Stimulated activated CD4-positive, alpha-beta T cell treated with anti-CD3 and anti-CD28 coated beads, Interleukin-15, amount 100 ng/mL, for 1 hour (primary cell): ENCODE measurements at places on chromosomes 7 and 10.

DNA sequence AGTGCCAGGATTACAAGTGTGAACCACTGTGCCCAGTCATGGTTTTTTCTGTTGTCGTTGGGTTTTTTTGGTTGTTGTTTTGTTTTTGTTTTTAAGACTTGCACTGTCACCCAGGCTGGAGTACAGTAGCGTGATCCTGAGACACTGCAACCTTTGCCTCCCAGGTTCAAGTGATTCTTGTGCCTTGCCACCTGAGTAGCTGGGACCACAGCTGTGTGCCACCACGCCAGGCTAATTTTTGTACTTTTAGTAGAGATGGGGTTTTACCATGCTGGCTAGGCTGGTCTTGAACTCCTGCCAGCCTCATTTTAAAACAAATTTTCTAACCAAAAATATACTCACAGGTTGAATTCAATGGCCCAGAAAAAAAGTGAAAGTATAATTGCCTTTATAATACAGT is 174.1 kb downstream of the AHR start:
- DNase-seq: no peak

- no peak for DNase-seq
Measured at GRCh38 chr7:151400626-151401315, 9.1 kb downstream of the WDR86 start.

GRCh38 chr10:111821871-111822270 is 361.7 kb downstream of the GPAM start:
- no peak for DNase-seq

GRCh38 chr10:43160046-43160920 is 22.0 kb downstream of the CSGALNACT2 start:
- no peak for DNase-seq

DNA sequence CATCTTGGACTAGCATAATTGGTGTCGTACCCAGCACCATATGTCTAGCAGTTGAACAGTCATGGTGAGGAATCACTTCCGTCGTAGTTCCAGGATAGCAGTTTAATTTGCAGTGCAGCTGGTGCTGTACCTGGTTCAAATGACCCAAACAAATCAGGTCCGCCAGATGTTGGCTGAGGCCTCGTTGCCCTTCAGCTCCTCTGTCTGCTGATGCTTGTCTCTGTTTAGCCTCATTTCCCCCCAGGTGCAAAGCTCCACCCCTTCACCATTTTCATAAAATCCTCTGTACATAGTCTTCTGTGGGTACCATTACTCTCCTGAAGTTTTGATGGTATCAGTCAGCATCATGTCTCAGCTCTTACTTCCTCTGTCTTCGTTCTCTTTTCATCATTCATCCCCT is 35.1 kb downstream of the UMAD1 start:
- no peak for DNase-seq

DNA sequence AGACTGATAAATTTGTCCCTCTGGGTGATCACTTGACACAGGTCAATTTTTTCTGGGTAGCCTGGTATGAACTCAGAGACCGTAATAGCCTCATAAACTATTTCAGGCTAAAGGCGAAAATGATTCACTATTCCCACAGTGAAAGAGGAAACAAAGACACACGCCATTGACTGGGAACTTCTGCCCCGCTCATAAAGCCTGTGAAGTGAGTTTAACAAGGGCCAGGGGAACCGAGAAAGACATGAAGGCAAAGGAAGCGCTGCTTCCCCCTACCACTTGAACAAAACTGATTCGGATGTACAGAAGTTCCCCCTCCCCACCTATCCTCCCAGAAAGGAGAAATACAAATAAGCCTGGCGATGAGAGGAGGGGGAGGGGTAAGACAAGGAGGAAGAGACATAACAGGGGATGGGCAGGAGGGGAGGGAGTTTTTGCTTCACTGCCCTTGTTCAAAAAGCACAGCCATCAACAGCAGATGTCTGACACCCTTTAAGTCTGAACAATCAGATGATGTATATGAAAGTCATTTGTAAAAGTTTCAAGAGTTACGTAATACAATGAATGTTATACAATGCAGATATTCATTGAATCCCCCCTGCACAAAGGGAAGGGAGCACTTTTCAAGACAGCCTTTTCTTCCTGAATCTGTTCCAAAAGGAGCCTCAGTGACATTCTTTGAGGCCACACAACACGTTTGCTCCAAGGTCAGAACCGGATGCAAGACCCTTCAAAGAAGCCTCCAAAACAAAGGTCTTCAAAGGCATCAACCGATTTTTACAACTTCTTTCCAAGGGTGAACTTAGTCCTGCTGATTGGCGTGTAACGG is 734 bp downstream of the ABCB4 start:
- no peak for DNase-seq

- DNase-seq: no peak
Measured at GRCh38 chr7:131039836-131040235, 287.8 kb upstream of the MKLN1 start.

DNA sequence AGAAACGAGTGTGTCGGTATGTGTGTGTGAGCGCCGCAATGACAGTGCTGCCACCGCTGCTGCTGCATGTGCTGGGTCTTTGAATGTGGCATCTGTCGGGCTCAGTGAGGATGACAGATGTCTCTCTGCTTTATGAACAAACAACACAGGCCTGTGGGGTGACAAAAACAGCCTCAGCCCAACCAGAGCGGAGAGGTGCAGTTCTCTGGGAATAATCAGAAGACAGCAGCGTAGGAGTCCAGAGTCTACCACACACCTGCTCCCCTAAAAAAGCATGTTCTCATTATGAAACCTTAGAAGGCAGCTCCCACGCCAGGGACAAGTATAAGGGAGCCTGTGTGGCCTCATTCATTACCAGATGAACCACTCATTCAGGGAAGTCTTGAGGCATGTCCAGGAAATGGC is 278.3 kb downstream of the KCNMA1 start:
- DNase-seq: no peak

- DNase-seq: no peak
Measured at GRCh38 chr7:31464601-31465000, 49.3 kb upstream of the ITPRID1 start.

- DNase-seq: peak; percentile 84
Measured at GRCh38 chr10:101060951-101061623, 702 bp upstream of the KAZALD1 start.

GRCh38 chr10:9023206-9023605 is 968.7 kb downstream of the GATA3 start:
- DNase-seq: no peak

DNA sequence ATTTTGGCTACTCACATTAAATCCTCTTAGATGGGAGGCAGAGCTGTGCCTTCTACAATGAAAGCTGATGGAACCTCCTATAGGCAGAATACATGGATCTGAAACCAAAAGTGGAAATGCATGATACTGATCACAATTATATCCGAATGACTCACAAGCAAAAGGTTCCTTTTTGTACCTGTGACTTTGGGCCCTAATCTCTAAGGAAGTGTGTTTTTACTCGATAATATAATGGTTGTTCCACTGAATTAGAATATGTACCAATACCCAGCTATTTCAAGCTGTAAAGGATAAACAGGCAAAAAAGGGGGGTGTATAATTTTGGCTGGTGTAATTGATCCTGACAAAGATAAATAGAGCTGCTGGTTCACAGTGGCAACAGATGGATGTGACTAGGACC is 17.6 kb upstream of the LAMB1 start:
- no peak for DNase-seq

DNA sequence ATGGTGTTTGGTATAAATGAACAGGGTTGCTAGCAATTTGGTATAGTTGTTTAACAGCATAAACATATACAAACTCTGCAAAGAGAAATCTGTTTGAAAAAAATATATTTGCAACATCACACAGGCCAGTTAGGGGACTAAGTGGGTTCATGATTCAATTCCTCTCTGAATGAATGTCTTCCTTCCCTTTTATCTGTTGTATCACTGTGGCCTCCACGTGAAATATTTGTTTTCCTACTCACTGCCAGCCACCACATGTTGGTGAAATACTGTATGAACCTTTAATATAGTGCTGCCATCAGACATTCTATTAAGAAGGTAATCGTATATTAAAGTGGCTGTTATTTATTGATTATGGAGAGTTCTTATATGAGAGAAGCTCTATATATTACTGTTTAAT is 157.0 kb downstream of the ARID5B start:
- no peak for DNase-seq

GRCh38 chr10:76191336-76191735 is 759.9 kb downstream of the LRMDA start:
- DNase-seq: no peak

GRCh38 chr7:94649450-94649849 is 6.5 kb downstream of the SGCE start:
- DNase-seq: no peak

GRCh38 chr7:28086198-28086597 is 94.4 kb downstream of the JAZF1 start:
- DNase-seq: no peak

- no peak for DNase-seq
Measured at GRCh38 chr10:100174699-100175677, 10.8 kb downstream of the ERLIN1 start.

DNA sequence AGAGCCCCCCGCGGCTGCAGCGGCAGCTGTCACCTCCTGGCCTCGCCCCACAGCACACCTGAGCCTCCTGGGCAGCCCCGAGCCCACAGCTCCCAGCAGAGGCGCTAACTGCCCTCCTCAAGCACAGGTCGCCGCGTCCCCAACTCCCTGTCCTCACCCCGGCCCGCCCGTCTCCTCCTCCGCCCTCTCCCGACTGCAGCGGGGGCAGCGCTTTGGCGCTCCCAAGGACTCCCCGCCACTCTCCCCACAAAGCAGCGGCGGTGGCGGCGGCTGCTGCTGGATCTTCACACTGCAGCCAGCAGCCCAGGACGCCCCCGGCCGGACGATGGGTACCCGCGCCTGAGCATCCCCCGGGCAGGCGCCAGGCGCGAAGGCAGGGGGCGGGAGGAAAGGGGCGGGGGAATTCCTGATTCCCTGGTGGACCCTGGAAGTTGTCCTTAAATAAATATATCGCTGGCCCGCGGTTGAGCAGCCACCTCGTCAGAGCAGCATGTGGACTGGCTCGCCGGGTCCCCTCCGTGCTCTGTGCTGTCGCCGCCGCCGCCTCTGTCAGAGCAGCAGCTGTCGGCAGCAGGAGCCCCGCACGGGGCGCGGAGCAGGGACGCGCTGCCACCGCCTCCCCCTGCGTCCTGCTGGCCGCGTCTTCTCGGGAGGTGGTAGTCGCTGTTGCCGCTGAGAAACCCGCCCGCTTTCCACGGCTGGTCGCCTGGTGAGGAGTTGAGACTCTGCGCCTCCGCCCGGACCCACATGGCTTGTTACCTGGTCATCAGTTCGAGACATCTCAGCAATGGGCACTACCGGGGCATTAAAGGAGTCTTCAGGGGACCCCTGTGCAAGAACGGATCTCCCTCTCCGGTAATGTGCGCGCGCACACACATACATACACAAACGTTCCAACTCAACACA is at the start of gene ZNF804B:
Gene ZNF804B (plus strand): TSS at position 471 of the 906 bp plus-strand sequence. CDS start 277 bp downstream, at position 748.
- DNase-seq: no peak

- DNase-seq: no peak
Measured at GRCh38 chr7:44705434-44705833, 43.2 kb upstream of the ZMIZ2 start.

DNA sequence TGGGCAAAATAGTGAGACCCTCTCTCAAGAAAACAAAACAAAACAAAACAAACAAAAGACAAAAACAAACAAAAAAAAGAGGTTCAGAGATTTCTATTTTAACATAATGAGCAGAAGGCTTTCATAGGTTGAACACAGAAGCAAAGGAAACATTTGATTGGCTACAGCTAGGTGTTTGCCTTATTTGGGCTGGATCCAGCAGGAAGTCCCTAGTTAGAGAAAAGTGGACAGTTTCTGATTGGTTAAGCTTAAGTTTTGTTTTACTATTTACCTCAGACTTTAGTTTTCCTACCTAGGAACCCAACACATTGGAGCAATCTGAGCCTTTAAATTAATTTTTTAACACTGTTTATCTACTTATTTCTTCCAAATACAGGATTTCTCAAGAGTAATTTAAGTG is 566.5 kb upstream of the PCDH15 start:
- DNase-seq: no peak
